ENCODE measurements at places on chromosomes 5 and 9. TPM values are rescaled to one million over a fixed set of nuclear protein-coding genes. Genes with fewer than 3 reads are reported as not detected.

PLAC8L1 gene
- total RNA-seq = not detected

LIX1 gene
- total RNA-seq = not detected

SPAAR gene
- total RNA-seq = 4.0 TPM

KIF27 gene
- 3.0 TPM for total RNA-seq

TMOD1 gene
- total RNA-seq = 151 TPM

MAST4 gene
- 91.4 TPM for total RNA-seq

C5orf58 gene
- not detected for total RNA-seq

CNTFR gene
- total RNA-seq = 1.1 TPM

PCDHGB4 gene
- total RNA-seq = 12.5 TPM

SPINK4 gene
- total RNA-seq = not detected

C9orf153 gene
- not detected for total RNA-seq

ACO1 gene
- 51.5 TPM for total RNA-seq

ACOT12 gene
- not detected for total RNA-seq

HCN1 gene
- total RNA-seq = not detected

DNA sequence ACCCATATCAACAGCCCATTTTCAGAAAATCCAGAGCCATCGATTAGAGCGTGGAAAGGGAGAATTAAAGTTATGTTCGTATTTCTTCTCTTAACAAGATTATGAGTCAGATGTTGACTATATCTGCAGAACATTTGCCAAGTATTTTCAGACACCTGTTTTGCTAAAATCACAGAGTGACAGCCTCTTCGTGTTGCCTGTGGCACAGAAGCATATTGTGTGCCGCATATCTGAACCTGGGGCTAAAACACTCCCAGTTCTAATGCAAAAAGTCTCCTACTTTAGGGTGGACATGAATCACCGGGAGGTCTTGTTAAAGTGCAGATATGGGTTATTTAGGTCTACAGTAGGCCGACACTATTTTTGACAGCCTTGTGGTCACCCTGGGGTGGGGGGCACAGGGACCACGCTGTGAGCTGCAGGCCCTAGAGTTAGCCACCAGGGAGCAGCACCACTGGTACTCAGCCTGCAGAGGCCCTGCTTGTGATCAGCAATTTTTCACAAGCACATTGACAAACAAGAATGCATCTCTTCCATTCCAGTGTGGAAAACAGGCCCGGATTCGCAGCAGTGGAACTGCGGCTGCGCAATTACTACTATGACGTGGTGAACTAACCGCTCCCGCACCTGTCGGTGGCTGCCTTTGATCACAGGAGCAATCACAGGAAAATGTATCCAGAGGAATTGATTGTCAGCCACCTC lies 93.5 kb downstream of the SYK start:
- DNase-seq = no peak

- DNase-seq = no peak
These were observed 37.4 kb downstream of the C9orf50 start for GRCh38 chr9:129583308-129584038.

DNA sequence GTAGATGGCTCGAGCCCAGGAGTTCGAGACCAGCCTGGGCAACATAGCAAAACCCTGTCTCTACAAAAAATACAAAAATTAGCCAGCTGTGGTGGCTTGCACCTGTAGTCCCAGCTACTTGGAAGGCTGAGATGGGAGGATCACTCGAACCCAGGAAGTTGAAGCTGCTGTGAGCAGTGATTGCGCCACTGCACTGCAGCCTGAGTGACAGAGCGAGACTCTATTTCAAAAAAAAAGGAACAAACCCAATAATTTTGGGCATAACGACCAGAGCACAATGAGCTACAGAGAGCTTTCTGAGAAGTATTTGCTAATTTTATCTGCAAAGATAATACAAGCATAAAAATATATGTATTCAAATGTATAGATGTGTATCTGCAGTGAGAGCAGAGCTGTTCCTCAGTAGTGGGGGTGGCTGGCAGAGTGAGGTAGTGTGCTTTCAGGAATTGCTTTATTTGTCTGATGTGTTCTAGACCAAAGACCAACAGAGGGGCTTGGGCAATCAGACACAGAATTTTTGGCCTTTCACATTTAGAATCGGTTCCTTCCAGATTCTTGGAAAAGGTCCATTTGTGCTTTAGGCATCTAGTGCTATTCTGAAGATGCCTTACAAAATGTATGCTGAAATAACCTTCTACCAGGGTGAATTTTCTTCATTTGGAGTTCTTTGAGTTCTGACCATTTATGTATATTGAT lies 5.2 kb downstream of the DOCK8 start:
- DNase-seq = peak; percentile 78

- no peak for DNase-seq
These were observed 35.9 kb downstream of the SVEP1 start for GRCh38 chr9:110543631-110544051.
